ENCODE measurements at places on chromosomes 16 and 17. TPM values are rescaled to one million over a fixed set of nuclear protein-coding genes. Genes with fewer than 3 reads are reported as not detected.

RGS11 gene
- 1.9 TPM for polyA plus RNA-seq

KSR1 gene
- polyA plus RNA-seq = 6.0 TPM

CLEC18B gene
- polyA plus RNA-seq = 0.29 TPM

RNF222 gene
- not detected for polyA plus RNA-seq

All from heart right ventricle (tissue), 16 donors.